NCI-H1436 (cell line): ENCODE measurements at places on chromosomes 16 and 17.

- DNase-seq = no peak
These were observed 5.3 kb downstream of the NLK start for GRCh38 chr17:28047806-28048205.

DNA sequence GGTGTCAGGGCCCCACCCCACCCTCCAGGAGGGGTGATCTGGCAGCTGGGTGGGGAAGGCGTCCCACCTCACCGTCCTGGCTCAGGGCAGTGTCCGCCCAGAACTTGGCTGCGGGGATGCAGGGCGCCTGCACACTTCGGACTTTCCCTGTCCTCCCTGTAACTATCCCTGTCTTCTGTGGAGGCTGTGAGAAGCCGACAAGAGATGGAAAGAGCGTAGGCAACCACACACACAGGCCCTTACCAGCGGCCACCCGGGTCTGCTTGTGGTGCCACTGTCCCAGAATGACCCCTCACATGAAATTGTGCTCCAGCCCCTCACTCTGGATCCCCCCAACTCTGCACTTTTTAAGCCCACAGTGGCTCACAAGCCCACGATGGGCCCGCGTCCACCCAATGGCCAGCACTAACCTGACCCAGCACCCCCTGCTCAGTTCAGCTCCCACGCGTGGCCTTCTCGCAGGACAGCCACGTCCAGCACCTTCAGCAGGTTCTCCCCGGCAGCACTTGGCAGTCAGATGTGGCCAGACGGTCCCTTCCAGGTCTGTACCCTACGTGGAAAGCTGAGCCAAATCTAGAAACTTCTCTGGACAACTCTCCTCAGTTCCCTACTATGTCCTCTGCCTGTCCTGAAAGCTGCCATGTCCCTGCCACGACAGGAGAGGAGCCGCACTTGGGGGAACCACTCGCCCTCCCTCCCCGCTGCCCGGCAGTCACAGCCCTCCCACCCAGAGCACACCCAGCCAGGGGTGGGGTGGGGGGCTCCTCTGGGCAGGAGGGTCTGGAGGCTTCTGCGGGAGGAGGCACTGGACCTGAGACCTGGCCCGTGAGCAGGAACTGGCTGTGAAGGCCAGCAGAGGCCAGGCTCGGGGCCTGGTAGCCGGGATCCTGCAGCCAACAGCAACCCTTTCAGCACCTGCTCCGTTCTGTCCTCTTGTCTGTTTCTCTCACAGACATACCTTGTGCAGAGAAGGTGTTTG is 38.0 kb downstream of the PEMT start:
- DNase-seq = no peak

GRCh38 chr16:23855010-23855409 is 19.2 kb downstream of the PRKCB start:
- DNase-seq = no peak

GRCh38 chr17:68512960-68513474 is 787 bp downstream of the PRKAR1A start:
- peak; percentile 95 for DNase-seq
